Astrocyte of the spinal cord (primary cell): ENCODE measurements at places on chromosomes 6 and 20.

- no peak for DNase-seq
These were observed 72.3 kb upstream of the TOX2 start for GRCh38 chr20:43842126-43843020.

- DNase-seq: no peak
These were observed 4.4 kb downstream of the CD83 start for GRCh38 chr6:14121936-14122344.

DNA sequence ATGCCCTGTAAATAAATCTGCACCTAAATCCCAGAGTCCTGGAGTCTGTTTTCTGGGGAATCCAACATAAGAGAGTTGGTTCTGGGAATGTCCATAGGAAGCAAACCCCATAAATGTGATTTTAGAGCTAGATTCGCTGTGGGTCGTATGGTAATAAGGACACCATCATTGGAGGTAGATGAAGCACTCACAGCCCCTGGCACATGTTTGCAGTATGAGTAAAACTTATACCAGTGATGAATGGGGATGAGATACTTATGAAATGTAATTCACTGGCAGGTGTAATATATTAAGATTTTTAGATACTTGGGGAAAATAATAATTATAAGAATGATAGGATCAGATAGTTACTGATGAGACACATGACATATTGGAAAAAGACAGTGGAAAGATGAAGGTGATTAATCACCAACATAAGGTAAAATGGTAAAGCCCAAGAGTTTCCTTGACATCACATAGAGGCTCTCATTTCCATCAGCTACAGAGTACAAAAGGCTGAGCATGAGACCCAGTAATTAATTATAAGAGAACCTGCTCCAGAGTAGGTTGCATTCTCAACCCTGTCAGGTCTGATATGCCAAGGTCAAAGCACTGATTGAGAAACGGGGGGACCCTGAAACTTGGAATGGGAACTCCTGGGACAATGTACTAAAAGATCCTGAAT, 44.7 kb upstream of the THEMIS start:
- DNase-seq: no peak

- DNase-seq: no peak
These were observed 50.8 kb downstream of the ZMYND8 start for GRCh38 chr20:47305667-47306066.

- no peak for DNase-seq
These were observed 1303.5 kb upstream of the CITED2 start for GRCh38 chr6:140677781-140678528.

- no peak for DNase-seq
These were observed 121.0 kb downstream of the SYNDIG1 start for GRCh38 chr20:24590178-24590982.

DNA sequence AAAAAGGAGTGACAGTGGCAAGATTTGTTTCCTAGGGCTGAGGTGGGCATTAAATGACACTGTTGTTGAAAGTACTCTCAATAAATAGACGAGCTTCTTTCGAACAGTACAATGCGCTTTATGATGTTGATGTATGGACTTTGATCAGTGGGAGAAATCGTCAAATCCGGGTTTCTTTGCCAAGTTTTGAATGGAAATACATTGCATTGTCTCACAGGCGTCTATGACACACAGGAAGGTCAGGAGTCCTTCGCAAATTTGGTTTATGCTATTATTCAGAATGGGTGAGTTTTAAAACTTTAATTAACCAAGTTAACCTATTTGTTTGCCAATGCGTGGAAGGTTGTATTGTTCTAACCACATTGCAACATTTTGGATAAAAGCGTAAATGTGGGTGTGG, 547.3 kb upstream of the SLC35B3 start:
- DNase-seq: no peak

DNA sequence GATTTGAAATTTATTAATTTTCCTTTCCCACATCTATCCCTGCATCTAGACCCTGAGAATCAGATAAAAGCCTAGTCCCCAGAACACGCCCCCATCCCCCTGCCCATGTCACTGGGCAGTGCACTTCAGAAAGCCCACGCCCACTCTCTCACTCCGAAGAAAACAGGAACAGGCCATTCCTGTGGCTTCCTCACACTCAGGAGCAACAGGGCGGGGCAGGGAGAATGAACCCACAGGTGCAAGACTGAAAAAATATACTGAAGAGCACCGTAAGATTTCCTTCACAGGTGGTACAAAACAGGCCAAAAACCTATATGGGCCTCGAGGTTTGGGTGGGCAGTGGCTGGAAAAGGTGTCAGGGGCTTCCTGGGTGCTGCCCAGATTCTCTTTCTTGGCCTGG, 3.4 kb downstream of the OXT start:
- no peak for DNase-seq

- no peak for DNase-seq
These were observed 200.0 kb upstream of the PMEPA1 start for GRCh38 chr20:57909763-57910331.

DNA sequence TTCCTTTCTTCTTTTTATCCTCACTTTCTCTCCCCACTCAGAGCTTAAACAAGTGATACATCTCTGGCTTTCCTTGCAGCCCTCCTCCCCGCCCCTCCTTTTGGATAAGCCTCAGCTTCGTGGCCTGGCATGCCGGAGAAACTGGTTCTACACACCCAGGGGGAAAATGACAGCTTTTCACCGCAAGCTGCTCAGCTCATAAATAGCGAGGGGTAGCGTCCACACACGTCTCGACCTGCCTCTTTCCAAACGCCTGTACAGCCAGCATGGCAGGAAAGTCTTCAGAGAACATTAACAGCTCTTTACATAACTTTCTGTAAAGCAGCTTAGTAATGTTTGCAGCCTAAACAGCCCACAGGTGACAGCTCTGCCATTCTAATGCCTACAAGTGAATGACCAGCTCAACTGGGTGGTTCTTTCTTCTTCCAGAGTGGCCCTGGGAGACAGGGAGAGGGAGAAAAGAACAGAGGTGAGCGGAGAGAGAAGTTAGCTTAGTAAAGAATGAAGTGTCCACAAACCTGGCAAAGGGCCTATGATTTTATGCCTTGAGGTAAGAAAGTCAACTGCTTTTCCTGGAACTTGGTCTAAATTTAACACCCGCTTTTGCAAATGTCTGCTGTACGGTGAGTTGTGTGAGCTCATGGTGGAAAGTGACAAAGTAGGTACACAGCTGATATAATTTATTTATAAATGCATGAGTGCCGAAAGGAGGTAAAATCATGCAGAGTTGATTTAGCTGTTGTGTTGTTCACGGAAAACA, 251.5 kb downstream of the TFAP2A start:
- no peak for DNase-seq

DNA sequence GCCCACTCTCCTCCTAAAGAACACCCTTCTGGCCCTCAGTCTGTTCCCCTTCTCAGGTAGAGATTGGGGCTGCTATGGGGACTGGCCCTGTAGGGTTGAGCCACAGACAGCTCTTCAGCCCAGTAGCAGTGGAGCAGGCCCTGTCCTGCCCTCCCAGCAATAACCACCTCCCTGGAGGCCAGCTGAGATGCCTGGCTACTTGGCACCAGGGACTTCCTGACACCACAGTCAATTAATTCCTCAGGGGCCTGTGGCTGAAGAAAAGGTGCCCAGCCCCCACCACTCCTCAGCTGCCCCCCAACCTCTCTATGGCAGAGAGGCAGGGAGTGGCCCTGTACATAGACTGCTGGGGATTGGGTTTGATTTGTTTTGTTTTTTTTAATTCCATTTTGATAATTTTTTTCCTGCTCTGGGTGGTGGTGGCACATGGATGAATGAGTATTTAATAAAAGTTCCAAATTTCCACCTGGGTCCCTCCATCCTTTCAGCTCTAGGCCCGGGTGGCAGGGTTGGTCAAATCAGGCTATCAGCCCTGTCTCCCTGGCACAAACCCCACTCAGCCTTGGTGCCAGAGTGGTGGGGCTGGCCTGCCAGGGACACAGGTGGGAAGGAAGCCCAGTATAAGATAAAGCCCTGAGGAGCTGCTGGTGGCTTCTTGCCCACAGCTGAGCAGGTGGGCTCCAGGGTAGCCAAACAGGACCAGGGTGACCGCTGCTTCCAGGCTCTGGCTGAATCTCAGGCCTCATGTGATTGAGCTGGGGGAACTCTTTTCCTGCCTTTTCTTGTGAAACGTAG, 1.9 kb upstream of the DEF6 start:
- DNase-seq: no peak

- no peak for DNase-seq
These were observed 278.5 kb downstream of the CDKAL1 start for GRCh38 chr6:20812776-20813175.

DNA sequence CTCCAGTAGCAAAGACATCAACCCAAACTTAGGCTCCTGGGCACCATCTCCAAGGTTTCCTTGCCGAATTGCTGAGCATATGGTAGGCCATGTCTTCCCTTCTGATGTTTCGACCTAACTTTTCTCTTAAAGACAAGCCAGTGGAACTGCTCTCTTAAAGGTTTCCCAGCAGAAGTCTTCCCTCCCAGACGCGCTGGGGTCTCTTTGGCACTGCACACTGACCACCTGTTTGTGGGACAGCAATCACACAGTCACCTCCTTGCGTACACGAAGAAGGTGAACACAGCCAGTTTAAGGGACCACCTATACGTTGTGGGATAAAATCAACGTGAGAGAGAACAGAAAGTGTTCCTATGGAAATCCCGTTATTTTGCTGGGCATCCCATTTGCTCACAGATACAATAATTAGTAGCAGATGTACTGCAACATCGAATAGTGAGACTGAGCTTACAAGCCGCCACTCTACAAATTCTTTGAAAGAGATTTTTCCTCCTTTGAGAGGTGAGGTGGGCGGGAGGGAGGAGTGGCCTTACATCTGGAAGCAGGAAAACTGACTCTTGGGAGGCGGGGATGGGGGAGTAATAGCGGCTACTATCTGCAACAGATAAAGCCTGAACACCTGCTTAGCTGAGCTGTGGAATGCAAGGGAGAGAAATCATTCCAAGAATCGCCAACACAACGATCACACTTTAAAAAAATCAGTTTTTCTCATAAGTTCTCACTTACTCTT, 9.9 kb downstream of the GRIK2 start:
- no peak for DNase-seq

- no peak for DNase-seq
These were observed 227.0 kb upstream of the PRSS16 start for GRCh38 chr6:27020553-27020880.

GRCh38 chr6:146968041-146968760, 236.0 kb upstream of the STXBP5 start:
- DNase-seq: peak; percentile 86

DNA sequence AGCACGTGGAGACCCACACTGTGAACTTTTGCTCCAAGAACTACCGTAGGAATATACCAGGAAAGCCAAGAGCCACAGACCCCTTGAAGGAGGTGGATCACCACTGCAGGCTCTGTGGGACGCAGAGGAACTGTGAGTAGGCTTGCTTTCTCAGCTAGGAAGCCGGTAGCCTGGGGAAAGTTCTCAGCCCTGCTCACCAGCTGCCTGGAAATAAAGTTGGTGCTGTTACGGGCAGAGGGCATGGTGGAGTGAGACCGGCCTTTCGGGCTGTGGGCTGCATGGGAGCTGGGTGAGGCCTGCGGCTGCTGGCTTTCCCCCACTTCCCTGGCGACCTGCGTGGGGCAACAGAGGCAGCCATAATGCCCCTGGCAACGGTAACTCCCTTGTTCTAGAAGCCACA, 373.0 kb upstream of the RUNX2 start:
- DNase-seq: no peak

- DNase-seq: no peak
These were observed 82.2 kb downstream of the WDR27 start for GRCh38 chr6:169619650-169620049.

DNA sequence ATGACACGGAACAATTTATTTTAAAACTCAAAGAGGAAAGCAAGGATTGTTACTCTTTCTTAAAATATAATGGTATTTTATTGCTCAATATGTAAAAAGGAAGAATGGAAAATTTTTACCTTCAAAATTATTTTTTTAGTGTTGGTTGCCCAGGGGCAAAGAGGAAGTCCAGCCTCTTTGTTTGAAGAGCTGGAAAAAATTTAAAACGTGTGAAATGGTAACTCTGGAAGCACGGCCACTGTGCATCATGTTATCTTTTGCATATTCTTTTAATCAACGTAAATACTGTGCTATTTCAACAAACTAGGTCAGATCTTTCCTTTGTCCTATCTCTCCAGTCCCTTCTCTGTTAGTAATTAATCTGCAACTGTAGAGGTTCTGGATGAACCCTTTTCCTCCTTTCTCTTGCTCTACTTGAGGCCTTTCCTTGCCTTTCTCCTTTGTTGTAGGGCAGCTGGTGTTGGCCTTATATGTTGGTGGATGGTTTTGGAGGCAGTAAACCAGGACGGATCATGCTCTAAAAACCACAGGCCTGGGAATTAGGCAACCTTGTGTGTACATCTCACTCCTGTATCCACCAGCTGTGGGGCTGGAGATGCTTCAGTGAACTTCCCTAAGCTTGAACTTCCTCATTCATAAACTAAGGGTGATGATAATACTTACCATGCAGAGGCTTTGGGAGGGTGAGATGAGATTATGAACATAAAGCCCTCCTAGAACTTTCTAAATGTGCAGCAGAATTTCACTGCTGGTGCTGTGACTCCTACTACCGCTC, 143.3 kb downstream of the PRL start:
- DNase-seq: no peak

DNA sequence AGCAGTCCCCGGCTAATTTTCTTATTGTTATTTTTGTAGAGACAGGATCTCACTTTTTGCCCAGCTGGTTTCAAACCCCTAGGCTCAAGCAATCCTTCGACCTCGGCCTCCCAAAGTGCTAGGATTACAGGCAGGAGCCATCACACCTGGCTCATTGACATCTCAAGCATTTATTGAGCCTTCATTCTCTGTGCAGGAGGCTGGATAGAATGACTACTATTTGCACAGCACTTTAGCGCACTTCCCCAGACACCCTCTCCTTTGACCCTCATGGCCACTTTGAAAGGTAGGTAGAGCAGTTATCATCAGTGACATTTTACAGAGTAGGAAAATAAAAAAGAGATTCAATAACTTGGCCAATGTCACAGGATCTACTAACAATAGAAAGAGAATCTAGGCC, 124.0 kb upstream of the STXBP5 start:
- DNase-seq: no peak

- DNase-seq: no peak
These were observed 113.0 kb upstream of the SLC22A23 start for GRCh38 chr6:3569816-3570215.

- no peak for DNase-seq
These were observed 738.2 kb downstream of the CD109 start for GRCh38 chr6:74434171-74434570.

GRCh38 chr6:20771409-20771808, 237.2 kb downstream of the CDKAL1 start:
- no peak for DNase-seq

- no peak for DNase-seq
These were observed 64.0 kb downstream of the ARHGAP18 start for GRCh38 chr6:129645830-129646579.

DNA sequence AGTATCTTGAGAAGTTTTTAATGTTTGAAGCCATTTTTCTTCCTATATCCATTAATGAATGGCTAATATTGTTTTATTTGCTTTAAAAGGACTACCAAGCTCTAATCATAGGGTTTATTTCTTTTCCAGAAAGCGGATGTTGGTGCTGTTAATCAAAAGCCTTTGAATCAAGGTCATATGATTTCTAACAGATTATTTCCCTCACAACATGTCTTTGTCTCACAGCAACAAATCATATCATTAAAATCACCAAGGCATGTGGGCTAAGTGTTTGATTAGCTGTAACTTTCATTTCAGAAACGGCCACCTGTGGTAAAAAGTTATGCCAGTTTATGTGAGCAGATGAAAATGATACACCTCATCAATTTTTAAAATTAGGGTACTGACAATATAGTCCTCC, 21.7 kb downstream of the TRAF3IP2 start:
- no peak for DNase-seq
